ENCODE measurements at places on chromosomes 6 and 20.

DNA sequence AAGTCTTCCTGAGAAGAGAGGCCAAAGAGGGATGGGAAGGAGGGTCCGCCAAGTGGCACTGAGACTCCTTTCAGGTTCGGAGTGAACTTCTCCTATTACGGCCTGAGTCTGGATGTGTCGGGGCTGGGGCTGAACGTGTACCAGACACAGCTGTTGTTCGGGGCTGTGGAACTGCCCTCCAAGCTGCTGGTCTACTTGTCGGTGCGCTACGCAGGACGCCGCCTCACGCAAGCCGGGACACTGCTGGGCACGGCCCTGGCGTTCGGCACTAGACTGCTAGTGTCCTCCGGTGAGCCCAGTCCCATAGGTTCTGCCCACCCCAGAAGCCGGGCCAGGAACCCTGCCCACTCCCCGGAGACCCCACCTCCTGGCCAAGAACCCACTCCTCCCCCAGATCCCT, 4.1 kb downstream of the SLC22A7 start:
- DNase-seq, result no peak

- no peak for DNase-seq
Measured at GRCh38 chr20:6007529-6008103, 46.2 kb downstream of the LRRN4 start.

DNA sequence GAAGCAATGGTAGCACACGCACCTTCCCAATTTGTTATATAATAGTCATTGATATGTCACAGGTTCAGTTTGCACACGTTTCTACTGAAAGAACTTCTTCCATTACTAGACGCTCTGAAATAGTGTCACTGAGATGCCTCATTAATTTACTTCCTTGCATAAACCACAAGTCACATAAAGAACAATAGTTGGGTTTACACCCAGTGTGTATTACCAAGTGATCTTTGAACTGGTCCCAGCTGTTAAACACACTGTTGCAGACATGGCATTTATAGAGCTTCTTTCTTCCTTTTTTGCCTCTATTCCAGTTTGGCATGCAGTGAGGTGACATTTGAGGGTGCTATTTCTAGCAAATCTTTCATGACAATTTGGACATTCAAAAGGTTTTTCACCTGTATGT, 245.3 kb downstream of the EPM2A start:
- DNase-seq, result no peak

DNA sequence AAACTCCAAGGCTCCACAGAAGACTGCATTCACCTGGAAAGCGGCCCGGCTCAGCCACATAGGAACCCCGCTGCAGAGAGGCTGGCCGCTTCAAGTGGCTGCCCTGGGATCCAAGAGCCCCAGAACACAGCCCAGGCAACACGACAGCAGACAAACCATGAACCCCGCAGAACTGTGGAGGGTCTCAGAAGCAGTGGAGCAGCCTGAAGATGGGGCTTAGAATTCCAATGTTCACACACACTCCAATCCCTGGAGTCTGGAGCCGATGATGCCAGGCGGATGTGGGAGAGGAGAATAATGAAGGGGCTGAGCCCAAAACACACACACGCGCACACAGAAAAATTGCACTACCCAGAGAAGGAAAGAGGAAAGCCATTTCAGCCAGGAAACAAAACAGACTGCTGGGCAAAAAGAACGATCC, 52.4 kb downstream of the NINL start:
- no peak for DNase-seq

DNA sequence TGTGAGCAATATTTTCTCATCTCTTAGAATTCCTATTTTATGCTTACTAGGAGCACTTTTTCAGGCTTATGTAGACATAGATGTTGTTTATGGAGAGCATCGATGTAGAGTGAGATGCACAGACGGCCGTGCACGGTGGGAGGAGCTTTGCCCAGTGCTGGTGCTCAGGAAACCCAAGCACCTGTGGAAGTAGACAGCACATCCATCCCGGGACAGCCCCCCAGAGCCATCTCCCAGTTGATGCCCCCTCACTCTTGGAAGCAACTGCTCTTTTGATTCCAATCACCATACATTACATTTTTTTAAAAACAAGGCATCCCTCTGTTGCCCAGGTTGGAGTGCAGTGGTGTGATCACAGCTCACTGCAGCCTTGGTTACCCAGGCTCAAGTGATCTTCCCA, 143.7 kb downstream of the SMOC2 start:
- no peak for DNase-seq

GRCh38 chr6:42428326-42429041, 23.2 kb downstream of the TRERF1 start:
- DNase-seq, result no peak

GRCh38 chr20:44738813-44739477, 6.7 kb upstream of the KCNK15 start:
- DNase-seq, result no peak

DNA sequence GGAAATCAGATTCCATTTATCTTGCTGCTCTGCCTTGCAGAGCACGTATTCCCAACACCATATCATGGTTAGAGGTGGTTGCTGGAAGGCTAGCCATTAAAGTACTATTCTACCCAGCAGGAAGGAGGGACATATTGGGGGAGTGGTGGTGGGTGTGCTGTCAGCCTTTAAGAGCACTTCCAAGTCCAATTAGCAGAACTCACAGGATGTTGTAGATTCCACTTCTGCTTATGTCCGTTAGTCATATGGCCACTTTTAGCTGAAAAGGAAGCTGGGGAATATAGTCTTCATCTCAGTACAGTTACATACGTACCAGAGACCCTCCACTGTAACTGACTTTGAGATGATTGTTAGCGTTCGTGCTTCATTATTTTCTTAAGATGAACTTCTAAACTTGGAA, 94.4 kb downstream of the SAMD3 start:
- DNase-seq, result no peak

- DNase-seq, result no peak
Measured at GRCh38 chr6:28719275-28719940, 193.7 kb downstream of the GPX5 start.

GRCh38 chr20:50868509-50869495, 62.4 kb downstream of the ADNP start:
- no peak for DNase-seq

- DNase-seq, result no peak
Measured at GRCh38 chr20:50085481-50086365, 27.2 kb downstream of the UBE2V1 start.
